ENCODE measurements at places on chromosomes 5 and 9.

- DNase-seq, result peak; percentile 74
These were observed 194.6 kb downstream of the OLFM1 start for GRCh38 chr9:135281791-135282737.

- no peak for DNase-seq
These were observed 120.3 kb upstream of the LHFPL2 start for GRCh38 chr5:78768781-78769380.

GRCh38 chr5:158880483-158881001 lies 219.2 kb downstream of the EBF1 start:
- no peak for DNase-seq

DNA sequence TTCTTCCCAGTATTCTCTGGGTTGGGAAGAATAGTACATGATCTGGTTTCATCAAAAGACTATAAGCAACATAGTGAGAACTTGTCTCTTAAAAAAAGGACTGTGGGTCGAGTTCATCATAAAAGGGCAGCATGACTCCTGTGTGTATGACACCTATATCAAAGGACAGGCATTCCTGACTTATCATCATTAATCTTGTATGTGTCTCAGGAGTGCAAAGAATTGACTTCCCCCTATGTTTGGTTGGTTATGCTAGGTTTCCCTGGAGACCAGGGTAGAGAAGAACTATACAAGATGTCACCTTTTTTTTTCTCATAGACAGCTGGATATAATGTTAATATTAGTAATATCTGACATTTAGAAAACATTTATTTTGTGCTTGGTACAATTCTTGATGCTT lies 173.1 kb upstream of the ANKRD55 start:
- no peak for DNase-seq

- DNase-seq, result no peak
These were observed 232.9 kb downstream of the GOLPH3 start for GRCh38 chr5:31941151-31941755.

- DNase-seq, result no peak
These were observed 40.3 kb downstream of the JAK2 start for GRCh38 chr9:5025416-5025815.

DNA sequence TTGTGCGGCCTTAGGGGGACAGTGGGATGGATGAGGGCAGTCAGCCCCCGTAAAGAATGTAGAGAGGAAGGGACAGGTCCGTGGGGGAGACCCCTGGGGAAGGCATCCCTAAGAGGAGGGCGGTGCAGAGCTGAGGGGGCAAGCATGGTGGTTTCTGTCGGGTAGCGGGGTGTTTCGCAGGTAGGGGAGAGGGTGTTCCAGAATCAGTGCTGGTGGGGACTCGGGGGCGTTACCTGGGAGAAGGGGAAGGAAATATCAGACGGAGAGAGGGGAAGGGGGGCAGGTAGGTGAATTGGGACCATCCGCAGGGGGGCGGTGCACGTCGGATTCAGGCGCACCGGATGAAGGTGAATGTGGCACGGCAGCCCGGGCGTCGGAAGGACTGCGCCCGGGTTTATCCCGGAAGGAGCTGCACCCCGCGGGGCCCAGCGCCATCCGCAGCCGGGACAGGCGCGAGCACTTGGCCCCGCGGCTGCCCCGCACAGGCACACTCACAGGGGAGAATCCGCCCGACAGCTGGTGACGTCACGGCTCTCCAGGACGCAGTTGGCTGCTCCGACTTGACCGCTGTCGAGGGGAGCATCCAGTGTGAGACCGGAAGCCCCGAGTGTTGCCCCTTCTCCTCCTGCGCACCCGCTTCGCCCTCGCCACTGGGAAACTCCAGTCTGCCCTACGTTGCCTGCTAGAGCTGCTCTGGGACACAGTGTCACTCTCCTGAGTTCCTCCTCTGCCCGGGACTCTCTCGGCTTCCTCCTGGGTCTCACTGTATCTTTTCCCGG lies 1.3 kb downstream of the CD72 start:
- no peak for DNase-seq

- no peak for DNase-seq
These were observed 47.0 kb downstream of the RAPGEF1 start for GRCh38 chr9:131692612-131693562.

GRCh38 chr9:13675638-13676000 lies 396.1 kb upstream of the MPDZ start:
- DNase-seq, result no peak

DNA sequence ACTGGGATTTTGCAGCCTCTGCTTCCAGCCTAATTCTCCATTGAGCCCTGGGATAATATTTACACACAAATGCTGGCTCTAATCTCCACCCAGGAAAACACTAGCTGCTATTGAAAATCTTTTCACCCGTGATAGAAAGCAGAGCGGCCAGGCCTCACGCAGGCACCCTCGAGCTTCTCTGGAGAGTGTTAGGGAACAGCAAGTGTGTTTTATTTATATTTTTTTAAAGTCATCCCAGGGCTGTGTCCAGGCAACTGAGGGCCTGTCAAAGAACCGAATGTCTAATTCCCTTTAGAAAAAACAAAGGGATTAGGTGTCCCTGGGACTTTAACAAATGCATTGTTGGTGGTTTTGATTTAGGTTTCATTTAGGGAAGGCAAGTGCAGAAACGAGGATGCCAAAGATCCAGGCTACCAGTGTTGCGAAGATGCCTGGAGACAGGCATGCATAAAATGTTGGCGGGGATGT lies 51.2 kb upstream of the SPRY4 start:
- no peak for DNase-seq

GRCh38 chr5:58827463-58827862 lies 244.6 kb downstream of the RAB3C start:
- DNase-seq, result no peak

DNA sequence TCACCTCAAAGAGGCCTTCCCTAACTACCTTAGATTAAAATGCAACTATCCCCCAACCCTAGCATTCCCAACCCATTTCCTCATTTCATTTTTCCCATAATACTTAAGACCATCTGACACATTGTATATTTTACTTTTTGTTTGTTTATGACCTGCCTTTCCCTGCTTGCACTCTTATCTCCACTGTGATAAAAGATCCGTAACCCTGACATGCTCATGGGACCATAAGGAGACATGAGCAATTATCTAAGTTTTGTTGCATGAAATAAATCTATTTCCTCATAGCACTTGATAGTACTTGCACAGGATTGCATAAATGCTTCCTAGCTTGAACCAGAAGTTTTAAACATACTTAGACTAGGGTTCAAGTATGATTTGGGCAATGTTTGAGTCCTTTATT lies 323.7 kb downstream of the NPR3 start:
- DNase-seq, result no peak

- no peak for DNase-seq
These were observed 15.7 kb upstream of the FST start for GRCh38 chr5:53464722-53465121.

DNA sequence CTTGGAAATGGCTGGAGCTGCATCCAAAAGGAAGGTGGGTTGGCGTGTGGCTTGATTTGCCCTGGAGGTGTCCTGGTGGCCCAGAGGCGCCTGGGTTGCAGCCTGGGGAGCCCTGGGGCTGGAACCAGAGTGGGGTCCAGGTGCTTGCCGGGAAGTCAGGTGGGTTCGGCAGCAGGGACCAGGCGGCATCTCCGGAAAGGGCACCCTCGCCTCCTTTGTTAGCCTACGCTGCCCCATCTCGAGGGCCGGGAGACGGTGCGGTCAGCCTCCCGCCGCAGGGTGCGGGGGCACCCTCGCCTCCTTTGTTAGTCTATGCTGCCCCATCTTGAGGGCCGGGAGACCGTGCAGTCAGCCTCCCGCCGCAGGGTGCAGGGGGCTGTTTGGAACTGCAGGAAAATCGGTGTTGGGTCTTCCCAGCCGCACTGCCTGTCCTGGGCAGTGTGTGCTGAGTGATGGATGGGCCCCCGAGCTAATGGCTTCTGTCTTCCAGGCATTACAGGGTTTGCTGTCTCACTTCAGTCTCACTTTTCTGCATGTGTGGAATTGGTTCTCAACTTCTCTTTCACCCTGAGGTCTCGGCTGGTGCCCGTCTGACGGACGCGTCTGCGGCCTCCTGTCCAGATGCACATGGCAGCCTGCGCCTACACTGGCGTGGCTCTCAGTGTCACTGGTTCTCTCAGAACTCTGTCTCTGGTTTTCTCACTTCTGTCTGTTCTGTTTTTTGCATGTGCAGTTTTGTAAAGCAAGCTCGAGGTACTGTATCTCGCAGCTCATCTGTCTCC lies 139.0 kb downstream of the CACNA1B start:
- no peak for DNase-seq

- no peak for DNase-seq
These were observed 6.1 kb upstream of the GABBR2 start for GRCh38 chr9:98714833-98715232.

DNA sequence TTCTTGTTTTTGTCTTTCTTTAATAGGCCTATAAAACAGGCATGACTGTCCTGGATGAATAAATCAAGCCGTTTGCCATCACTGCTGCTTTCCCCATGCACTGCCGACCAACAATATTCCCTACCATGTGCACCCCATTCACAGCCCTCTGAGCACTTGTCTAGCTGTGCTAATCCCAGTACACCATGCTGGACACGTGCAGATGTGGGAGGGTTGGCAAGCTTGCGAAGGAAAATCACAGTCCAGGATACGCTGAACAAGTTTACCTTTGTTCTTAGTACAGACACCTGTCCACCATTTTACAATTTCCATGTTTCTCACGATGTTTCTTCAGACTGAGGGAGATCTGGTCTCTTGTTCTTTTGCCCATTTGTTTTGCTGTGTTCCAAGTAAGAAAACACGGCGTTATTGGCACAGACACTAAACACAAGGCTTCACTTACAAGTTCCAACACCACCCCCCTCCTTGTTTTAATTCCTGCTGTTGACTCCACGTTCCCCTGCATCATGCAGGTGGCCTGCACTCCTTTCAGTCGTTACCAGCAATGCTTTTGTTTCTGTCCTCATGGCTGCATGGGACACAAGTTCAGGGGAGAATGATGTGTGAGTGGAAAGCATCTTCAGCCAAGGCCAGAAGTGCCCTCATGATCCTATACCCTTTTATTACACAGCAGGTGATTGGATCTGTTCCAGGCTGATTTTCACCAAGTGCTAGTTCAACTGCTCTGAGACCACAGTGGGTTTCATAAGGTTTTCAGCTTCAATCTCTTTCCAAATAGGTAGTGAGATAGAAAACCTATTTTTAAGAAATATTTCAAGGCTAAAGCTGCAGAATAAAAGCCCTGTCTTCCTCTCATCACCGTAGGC lies 608.9 kb downstream of the IRX1 start:
- no peak for DNase-seq

DNA sequence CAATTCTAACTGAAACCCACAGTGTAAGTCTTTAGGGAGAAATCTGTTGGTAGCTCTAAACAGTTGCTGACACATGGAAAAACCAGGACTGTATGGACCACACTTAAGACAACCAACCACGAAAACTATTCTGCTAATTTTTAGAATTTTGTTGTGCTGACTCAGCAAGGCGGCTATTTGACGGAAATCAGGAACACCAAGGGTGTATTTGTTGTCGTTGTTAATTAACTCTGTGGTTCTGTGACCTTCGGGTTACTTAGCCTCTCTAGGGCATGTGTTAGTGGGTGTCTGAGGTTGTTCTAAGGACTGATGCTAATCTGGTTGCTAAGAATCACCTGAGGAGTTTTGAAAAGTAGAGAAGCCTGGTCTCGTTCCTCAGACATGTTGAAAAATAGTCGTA lies 79.2 kb downstream of the ATP10B start:
- DNase-seq, result no peak

- no peak for DNase-seq
These were observed 274.5 kb downstream of the PRR16 start for GRCh38 chr5:120738568-120738967.

DNA sequence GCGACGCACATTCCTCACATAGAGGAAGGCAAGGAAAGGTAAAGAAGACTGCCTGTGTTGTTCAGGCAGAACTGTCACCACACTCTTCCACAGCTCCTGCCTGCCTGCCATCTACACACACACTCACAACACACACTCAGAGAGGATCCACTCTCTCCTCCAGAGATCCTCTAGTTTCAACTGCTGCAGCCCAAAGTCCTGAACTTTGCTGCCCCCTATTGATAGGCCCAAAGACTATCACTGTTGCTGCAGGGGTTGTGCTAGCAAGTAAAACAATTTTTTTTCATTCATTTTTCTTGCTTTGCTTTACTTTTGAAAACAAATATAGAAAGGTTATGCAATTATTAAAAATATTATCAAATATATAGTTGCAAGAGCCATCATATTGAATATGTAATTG lies 5.9 kb upstream of the CFAP90 start:
- DNase-seq, result peak; percentile 78

- no peak for DNase-seq
These were observed 20.2 kb downstream of the ATP10B start for GRCh38 chr5:160831801-160832200.

- DNase-seq, result no peak
These were observed 98.1 kb downstream of the DIRAS2 start for GRCh38 chr9:90544488-90544887.

- DNase-seq, result no peak
These were observed 125.0 kb downstream of the EPB41L4A start for GRCh38 chr5:112294126-112294525.

GRCh38 chr5:54002779-54003178 lies 307.6 kb downstream of the ARL15 start:
- DNase-seq, result no peak

GRCh38 chr5:10213316-10213715 lies 36.4 kb downstream of the ATPSCKMT start:
- no peak for DNase-seq

DNA sequence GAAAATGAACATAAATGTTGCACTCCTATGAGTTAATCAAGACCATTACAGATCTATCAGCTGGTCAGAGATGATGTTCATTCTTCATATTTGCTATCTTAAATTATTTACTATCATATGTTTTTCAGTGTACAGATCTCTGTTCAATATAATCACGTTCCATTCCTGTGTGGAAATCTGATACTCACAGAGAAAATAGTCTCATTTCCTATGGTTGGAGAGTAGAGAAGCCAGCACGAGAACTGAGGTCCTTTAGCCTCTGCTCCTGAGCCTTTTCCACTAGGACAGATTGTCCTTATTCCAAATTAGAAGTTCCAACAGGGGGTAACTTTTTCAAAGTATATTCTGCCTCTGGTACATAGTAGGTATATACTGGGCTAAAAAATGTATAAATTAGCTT lies 29.2 kb downstream of the UGCG start:
- DNase-seq, result no peak

- no peak for DNase-seq
These were observed 44.8 kb downstream of the PRLR start for GRCh38 chr5:35185518-35185917.

- peak; percentile 44 for DNase-seq
These were observed 247.1 kb upstream of the PANK3 start for GRCh38 chr5:168826246-168826725.
